ENCODE measurements at places on chromosomes 11 and 22. TPM values are rescaled to one million over a fixed set of nuclear protein-coding genes. Genes with fewer than 3 reads are reported as not detected.

LARGE2 gene
- total RNA-seq: 0.06 TPM

ROBO3 gene
- 7.0 TPM for total RNA-seq

SH3BP1 gene
- total RNA-seq: 6.1 TPM

APOL2 gene
- 1.1 TPM for total RNA-seq

HEPHL1 gene
- total RNA-seq: not detected

POTEH gene
- total RNA-seq: not detected

GGT5 gene
- 0.91 TPM for total RNA-seq

CD151 gene
- 133 TPM for total RNA-seq

TEAD1 gene
- total RNA-seq: 84.4 TPM

SCT gene
- not detected for total RNA-seq

MS4A4A gene
- not detected for total RNA-seq

TALDO1 gene
- total RNA-seq: 108 TPM

DNAJB7 gene
- total RNA-seq: not detected

OR10D3 gene
- total RNA-seq: not detected

FZD4 gene
- 5.8 TPM for total RNA-seq

TEX54 gene
- not detected for total RNA-seq

APBB1 gene
- 19.6 TPM for total RNA-seq

DNA sequence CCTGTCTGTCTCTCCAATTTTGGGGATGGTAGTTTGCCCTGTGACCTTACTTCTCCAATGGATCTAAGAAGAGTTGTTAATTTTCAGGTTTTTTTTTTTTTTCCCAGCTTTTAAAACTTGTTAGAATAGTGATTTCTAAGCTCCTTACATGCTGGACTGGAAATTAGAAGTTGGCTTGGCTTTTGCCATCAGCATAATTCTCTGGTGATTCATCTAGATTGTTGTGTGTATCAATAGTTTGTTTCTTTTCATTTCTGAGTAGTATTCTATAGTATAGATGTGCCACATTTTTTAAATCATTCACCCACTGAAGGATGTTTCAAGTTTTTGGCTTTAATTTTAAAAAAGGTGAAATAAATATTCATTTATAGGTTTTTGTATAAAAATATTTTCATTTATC lies 51.4 kb downstream of the ADAMTS15 start:
- H3K4me1 ChIP-seq: no peaks in the 10 kb centered on the region
- no peak overlapping the region for H3K4me3 ChIP-seq
- H3K36me3 ChIP-seq: no peaks in the 10 kb centered on the region
- DNase-seq: no peak
- no peak overlapping the region for H3K27ac ChIP-seq

- H3K27ac ChIP-seq: no peak overlapping the region
- no peaks in the 10 kb centered on the region for H3K36me3 ChIP-seq
- DNase-seq: no peak
- H3K4me1 ChIP-seq: no peaks in the 10 kb centered on the region
Measured at GRCh38 chr11:61955422-61956135, 5.4 kb downstream of the BEST1 start.

DNA sequence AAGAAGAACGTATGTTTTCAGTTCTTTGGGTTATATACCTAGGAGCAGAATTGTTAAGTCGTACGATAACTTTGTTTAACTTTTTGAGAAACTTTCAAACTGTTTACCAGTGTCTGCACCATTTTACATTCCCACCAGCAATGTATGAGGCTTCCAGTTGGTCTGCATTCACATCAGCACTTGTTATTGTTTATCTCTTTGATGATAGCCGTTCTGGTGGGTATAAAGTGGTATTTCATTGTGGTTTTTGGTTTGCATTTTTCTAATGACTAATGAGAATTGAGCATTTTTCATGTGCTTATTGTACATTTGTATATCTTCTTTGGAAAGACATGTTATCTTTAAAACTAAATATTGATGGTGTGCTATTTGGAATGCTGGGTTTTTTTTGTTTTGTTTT lies 59.8 kb downstream of the KDM2A start:
- peaks cover 14% of the 10 kb centered on the region for H3K36me3 ChIP-seq
- no peaks in the 10 kb centered on the region for H3K4me1 ChIP-seq
- H3K27ac ChIP-seq: no peak overlapping the region
- no peak overlapping the region for H3K4me3 ChIP-seq

GRCh38 chr11:11978792-11979487 lies 29.5 kb downstream of the DKK3 start:
- no peaks in the 10 kb centered on the region for H3K27me3 ChIP-seq
- DNase-seq: peak; percentile 98
- H3K36me3 ChIP-seq: no peaks in the 10 kb centered on the region
- H3K4me3 ChIP-seq: peak overlapping the region; percentile 17

DNA sequence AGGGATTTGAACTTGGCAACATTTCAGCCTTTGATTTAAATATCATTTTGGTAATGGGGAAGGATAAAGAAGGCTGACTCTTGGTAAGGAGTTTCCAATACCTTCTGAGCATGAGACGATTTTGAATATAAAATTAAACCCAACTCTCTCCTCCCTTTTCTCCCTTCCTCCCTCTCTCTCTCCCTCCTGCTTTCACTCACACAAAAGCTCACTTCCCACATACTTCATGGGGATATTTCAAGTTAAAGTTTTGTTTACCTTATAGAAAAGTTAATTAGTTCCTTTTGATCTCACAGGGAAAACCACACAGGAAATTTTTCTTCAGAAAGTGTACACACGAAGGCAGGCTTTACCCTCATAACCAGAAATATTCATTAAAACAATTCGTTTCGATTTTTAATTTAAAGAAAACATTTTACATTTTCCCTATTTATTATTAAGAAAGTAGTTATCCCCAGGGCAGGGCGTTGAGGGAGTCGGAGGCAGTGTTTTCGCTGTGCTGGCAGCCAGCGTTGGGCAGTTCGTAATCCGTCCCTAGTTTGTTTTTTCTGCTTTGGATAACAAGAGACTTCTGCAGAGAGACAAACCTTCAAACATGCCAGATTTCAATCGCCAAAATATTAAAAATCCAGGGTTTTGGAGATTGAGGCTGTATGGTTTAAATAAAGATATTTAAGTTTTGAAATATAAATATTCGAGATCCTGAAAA lies 25.3 kb upstream of the ALX4 start:
- DNase-seq: peak; percentile 70
- peak overlapping the region; percentile 45 for H3K4me3 ChIP-seq
- no peaks in the 10 kb centered on the region for H3K36me3 ChIP-seq
- peak overlapping the region; percentile 75 for H3K27ac ChIP-seq

- H3K4me1 ChIP-seq: no peaks in the 10 kb centered on the region
- H3K4me3 ChIP-seq: no peak overlapping the region
- no peaks in the 10 kb centered on the region for H3K27me3 ChIP-seq
Measured at GRCh38 chr11:100536979-100537378, 150.1 kb upstream of the ARHGAP42 start.

DNA sequence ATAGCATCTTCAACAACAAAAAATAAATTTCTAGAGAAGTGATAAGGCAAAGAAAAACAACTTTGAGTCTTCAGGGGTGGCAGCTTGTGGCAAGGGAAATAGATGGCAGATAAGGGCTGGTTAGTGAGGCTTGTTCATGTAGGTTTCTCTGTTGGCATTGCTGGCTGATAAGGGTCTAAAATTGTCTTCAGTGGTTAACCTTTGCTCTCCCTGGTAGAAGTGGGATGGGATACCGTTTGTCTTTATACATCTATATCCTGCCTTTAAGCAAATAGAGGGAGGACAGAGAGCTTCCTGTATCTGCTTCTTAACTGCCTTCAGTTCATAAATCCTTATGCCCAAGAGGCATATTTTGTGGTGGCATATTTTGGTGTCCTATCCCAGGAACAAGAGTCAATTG lies 57.1 kb downstream of the TRAF6 start:
- H3K4me1 ChIP-seq: peaks cover 76% of the 10 kb centered on the region
- no peak for DNase-seq
- peak overlapping the region; percentile 32 for H3K27ac ChIP-seq
- no peak overlapping the region for H3K4me3 ChIP-seq
- no peaks in the 10 kb centered on the region for H3K36me3 ChIP-seq

GRCh38 chr11:97157221-97157740 lies 767.5 kb downstream of the JRKL start:
- no peaks in the 10 kb centered on the region for H3K36me3 ChIP-seq
- H3K4me3 ChIP-seq: no peak overlapping the region
- no peaks in the 10 kb centered on the region for H3K27me3 ChIP-seq
- no peak overlapping the region for H3K27ac ChIP-seq
- DNase-seq: no peak

DNA sequence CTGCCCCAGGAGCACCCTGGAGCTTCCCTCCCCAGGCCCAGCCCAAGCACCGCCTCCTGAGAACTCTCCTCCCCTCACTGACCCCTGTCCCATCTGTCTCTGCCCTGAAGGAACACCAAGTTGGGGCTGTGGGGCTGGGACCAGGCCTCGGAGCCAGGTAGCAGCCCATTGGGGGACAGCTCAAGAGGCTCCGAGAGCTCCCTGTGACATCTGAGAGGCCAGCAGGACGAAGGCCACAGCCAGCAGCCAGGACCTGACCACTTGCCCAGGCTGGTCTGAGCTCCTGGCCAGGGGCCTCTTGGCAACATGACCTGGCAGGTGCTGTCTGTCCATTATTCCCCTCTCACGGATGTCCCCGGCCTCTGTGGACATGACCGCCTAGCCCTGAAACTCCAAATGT lies 33.7 kb downstream of the IGF2 start:
- no peaks in the 10 kb centered on the region for H3K36me3 ChIP-seq
- H3K27ac ChIP-seq: no peak overlapping the region
- peaks cover 15% of the 10 kb centered on the region for H3K4me1 ChIP-seq
- H3K27me3 ChIP-seq: no peaks in the 10 kb centered on the region

DNA sequence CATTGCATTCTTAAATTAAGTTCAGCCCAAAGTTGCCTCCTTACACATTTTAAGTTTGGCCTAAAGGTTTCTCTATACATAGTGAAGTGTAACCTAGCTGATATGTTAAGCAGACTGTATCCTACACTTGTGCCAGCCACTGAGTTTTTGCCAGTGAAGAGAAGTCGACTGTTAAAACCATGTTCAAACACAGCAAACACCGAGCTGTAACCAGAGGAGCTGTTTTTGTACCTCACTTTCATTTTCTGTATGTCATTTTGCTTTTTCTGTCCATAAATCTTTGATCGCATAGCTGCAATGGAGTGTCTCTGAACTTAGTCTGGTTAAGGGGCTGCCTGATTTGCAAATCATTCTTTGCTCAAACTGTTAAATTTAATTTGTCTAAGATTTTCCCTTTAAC lies 403.7 kb downstream of the LUZP2 start:
- no peak overlapping the region for H3K27ac ChIP-seq
- H3K36me3 ChIP-seq: no peaks in the 10 kb centered on the region
- H3K4me1 ChIP-seq: no peaks in the 10 kb centered on the region
- no peak for DNase-seq

DNA sequence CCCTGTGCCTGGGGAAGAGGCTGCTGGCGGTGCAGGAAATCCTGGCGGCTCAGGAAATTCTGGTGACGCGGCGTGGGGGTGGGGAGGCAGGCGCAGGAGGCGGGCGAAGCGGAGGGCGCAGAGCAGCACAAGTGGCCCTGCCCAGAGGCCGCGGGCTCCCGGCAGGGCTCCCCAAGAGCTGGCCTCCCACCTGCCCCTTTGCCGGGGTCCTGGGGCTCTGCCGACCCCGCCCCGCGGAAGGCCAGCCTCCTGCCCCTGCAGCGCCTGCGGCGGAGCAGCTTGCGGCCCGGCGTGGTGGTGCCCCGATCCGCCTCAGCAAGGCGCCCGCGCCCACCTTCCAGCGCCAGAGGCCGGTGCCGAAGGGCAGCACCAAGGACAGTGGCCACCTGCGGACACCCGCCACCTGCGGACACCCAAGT lies 100.2 kb upstream of the OR4C13 start:
- no peak overlapping the region for H3K4me3 ChIP-seq
- DNase-seq: no peak
- H3K36me3 ChIP-seq: no peaks in the 10 kb centered on the region
- H3K4me1 ChIP-seq: no peaks in the 10 kb centered on the region
- H3K27me3 ChIP-seq: no peaks in the 10 kb centered on the region

DNA sequence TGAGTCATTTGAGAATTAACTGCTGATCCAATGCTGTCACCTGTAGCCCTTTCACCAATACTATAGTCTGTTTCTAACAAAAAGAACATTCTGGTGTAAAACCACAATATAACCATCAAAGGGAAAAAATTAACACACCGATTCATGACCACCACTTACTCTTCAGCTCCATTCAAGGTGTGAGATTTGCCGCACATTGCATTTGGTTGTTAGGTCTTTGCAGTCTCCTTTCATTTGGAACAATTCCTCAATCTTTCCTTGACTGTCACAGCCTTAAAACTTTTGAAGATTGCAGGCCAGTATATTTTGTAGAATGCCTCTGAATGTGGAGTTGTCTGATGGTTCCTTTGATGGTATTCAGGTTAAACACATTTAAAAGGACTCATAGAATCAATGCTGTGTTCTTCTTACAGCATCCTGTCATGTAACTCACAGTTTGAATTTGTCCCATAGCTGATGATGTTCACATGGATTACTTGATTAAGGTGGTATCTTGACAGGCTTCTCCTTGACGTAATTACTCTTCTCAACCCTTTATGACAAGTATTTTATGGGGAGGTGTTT lies 63.6 kb downstream of the TNRC6B start:
- H3K27ac ChIP-seq: no peak overlapping the region
- H3K4me3 ChIP-seq: no peak overlapping the region
- peaks cover 4% of the 10 kb centered on the region for H3K4me1 ChIP-seq
- DNase-seq: no peak
- H3K36me3 ChIP-seq: no peaks in the 10 kb centered on the region

DNA sequence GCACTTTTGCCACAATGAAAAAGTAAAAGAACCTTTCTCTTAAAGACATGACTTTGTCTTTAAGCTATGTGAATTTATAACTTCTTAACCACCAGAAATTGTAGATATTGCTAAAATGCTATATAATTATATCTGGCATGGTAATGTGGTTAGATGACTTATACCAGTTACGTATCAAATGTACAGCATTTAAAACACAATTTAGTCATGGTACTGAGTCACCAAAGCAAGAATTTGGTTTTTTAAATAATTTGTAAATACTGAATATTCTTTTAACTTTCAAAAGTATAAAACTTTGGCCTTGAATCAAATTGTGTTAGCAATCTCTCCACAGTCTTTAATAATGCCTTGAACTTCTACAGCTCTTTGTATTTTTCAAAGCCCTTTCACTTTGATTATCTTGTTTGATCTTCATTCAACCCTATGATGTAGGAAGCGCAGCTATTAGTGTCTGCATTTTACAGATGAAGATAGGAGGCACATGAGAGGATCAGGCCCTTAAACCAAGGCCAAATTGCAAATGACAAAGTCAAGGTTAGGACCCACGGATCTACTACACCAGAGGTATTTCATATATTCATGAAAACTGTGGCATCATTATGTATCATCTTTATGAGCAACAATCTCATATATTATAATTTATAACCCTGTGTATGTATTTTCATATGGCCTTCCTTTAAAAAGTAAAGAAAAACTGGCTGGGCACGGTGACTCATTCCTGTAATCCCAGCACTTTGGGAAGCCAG lies 4.4 kb upstream of the SYTL2 start:
- peaks cover 27% of the 10 kb centered on the region for H3K4me1 ChIP-seq
- H3K36me3 ChIP-seq: no peaks in the 10 kb centered on the region
- peak; percentile 51 for DNase-seq
- H3K27me3 ChIP-seq: no peaks in the 10 kb centered on the region

GRCh38 chr11:65709661-65710060 lies 2.4 kb upstream of the KAT5 start:
- no peak overlapping the region for H3K4me3 ChIP-seq
- H3K27ac ChIP-seq: no peak overlapping the region
- peaks cover 5% of the 10 kb centered on the region for H3K4me1 ChIP-seq
- H3K27me3 ChIP-seq: no peaks in the 10 kb centered on the region

- H3K27me3 ChIP-seq: no peaks in the 10 kb centered on the region
- no peak for DNase-seq
- no peaks in the 10 kb centered on the region for H3K4me1 ChIP-seq
- no peaks in the 10 kb centered on the region for H3K36me3 ChIP-seq
- no peak overlapping the region for H3K4me3 ChIP-seq
Measured at GRCh38 chr11:121297872-121298271, 5.3 kb downstream of the SC5D start.

GRCh38 chr11:63621071-63621470 lies 6.8 kb upstream of the PLAAT3 start:
- H3K27ac ChIP-seq: no peak overlapping the region
- H3K4me3 ChIP-seq: no peak overlapping the region
- no peaks in the 10 kb centered on the region for H3K27me3 ChIP-seq
- no peak for DNase-seq
